ENCODE measurements at places on chromosomes 5 and 9.

DNA sequence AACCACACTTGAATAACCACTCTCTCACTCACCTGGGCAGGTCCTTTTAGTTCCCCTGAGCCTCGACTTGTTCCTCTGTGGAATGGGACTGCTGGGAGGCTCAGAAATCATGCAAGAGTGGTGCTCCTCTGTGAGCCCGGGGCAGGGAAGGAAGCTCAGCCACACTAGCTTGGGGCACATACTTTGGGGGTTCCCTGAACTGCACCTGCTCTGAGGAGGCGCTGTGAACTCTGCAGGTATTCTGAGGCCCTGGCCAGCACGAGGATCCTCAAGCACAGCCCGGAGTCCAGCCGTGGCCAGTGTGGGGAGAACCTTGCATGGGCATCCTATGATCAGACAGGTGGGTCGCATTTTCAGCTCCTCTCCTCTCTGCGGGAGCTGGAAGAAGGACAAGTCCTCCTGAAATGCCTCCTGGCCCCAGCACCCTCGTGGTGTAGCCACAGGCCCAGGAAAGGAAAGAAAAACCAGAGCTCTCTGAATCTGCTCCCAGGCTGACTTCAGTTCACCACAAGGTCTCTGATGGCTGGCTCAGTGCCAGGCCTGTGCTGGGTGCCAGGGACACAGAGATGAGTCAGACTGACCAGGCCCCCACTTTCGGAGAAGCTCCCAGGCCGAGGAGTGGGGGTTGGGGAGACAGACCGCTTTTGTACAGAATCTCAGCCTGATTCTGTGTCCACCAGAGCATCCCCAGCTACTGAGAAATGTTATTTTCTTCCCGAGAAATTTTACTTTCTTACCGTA, 11.9 kb downstream of the GLIPR2 start:
- DNase-seq = peak; percentile 50

GRCh38 chr9:133959966-133960567, 32.1 kb downstream of the VAV2 start:
- no peak for DNase-seq

DNA sequence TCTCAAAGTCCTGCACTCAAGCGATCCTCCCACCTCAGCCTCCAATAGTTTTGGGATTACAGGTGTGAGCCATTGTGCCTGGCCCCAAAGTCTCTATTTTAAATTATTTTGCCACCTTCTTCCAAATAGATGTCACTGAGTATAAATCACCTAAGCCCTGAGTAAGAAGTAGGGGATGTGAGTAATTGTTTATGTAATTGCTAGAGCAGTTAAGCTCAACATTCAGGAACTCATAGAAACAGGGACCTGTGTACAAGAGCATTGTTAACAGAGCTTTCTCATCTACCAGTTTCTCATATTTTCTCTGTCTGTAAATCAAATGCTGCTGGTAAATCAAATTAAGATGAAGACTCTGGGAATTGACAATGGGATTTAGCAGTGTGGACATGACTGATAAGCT, 26.3 kb downstream of the CDK7 start:
- no peak for DNase-seq

GRCh38 chr5:37557734-37558293, 178.7 kb downstream of the WDR70 start:
- DNase-seq = no peak

- no peak for DNase-seq
These were observed 346.9 kb upstream of the TLE4 start for GRCh38 chr9:79224672-79225433.

DNA sequence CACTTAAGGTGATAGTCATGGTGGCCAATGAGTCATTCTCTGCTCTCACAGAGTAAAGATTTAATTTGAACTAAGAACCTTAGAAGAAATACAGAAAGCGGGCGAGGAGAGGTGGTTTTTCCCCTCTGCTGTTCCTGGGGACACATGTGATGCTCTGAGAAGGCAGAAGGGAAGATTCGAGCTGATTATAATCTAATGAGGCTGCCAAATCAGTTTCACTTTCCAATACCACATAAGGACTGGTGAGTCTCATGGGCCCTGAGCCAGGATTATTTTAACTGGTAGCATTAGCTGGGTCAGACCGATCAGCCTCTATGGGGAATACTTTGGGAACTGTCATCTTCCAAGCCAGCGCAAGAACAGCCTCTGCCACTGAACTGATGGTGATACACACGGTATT, 116.5 kb downstream of the SLC1A3 start:
- no peak for DNase-seq

DNA sequence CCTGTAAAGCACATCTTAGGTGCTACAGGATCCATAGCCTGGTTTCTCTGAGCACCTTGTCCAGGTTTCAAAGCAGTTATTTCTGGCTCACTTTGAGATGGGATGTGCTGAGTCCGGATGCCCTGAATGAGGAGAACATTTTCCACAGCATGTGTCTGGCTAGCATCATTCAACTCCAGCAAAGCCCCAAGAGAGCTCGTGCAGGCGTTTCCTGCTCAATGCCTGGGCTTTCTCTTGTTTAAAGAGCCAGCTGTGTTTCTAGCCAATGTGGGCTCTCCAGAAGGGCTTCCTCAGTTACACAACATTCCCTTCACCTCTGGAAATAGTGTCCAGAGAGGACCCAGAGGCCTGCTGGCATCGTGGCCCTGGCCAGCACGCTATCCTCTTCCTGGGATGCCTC, 411.7 kb downstream of the DMAC1 start:
- DNase-seq = no peak

GRCh38 chr5:10743951-10744350, 17.1 kb downstream of the DAP start:
- no peak for DNase-seq

DNA sequence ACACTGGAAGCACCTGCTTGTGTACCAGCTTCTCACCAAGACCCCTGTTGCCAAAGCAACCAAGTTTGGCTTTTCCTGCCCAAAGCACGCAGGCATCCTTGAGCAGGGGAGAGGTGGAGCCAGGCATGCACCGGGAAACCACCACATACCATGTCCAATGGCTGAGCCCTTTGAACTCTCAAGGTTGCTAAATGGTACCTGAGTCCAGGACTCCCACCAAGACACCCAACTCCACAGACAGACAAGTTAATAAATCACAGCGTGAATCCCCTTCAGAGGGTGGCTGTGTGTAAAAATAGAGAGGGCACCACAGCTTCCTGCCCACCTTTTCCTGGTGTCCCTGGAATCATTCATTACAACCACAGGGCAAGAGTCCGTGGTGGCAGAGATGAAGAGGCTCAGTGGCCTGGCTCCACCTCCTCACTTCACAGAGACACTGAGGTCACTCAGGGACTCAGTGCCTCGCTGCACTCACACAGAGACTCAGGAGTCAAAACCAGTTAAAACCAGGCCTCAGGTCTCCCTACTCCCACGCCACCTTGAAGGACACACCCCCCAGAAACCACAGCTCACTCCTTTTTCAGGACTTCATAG, 143.7 kb downstream of the C5orf15 start:
- no peak for DNase-seq

GRCh38 chr9:134057751-134058701, 9.8 kb downstream of the BRD3 start:
- DNase-seq = no peak

GRCh38 chr9:19493174-19493811, 84.5 kb downstream of the ACER2 start:
- peak; percentile 37 for DNase-seq

DNA sequence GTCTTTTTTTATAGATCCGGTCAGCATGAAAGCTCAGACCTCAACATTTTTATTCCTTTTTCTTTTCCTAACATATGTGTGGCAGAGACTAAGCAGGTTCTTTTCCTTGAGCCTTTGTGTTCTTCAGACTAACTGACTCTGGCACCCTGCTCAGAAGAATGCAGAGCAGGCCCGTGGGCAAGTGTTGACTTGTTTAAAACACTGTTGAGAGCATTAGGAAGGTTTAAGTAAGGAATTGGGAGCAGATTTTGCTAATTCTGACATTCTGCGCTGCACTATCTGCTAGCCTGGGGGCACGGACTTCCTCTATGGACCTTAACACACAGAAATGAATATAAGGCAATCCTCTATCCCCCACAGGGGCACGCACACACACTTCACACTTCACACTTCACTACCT, 182.5 kb upstream of the PIK3R1 start:
- no peak for DNase-seq

DNA sequence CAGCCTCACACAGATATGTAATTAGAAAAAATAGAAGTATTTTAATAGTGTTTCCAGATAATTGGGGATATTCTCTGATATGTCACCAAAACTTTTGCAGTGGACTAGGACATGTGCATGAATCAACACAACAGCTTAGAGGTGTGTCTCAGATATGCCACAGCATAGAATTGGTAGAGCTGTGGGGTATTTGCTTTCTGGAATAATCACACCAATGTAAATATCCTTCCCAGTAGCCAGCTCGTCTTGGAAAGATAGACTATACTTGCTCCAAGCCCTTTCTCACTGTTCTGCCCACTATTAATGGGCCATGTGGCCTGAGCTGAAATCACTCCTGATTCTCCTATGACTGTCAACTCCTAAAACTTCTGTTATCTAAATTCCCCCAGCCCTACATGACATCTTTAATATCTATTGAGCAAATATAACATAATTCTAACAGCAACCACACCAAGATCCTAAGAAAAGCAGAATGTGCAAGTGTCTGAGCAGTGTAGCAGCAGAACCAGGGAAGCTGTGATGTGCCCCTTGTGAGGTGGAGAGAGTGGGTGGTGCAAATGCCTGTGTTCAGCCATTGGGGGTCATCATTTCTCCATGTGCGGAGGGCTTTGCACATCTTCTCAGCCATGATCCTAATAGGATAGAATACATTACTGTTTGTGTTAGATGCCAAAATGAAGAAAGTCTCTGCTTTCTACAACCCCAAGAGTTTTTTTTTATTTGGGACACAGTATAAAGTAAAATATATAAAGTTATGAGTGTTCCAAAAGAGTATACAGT, 65.0 kb downstream of the MELK start:
- no peak for DNase-seq

DNA sequence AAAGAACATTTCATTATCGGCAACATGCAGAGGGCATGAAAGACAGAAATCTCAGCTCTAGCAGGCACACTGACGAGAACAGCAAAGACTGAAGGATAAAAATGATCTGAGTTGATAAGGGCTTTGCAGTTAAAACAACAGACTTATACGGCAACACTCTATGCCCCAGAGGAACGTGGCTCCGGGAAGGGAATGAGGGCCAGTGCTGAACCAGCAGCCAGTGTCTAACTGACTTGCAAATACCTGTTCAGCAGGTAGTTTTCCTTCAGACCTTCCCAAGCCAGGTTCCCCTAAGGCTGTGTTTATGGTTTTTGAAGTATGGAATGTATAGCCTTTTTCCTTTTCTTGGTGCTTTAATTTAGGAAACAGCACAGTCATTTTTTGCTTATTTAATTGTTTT, 121.3 kb upstream of the CDH18 start:
- no peak for DNase-seq

DNA sequence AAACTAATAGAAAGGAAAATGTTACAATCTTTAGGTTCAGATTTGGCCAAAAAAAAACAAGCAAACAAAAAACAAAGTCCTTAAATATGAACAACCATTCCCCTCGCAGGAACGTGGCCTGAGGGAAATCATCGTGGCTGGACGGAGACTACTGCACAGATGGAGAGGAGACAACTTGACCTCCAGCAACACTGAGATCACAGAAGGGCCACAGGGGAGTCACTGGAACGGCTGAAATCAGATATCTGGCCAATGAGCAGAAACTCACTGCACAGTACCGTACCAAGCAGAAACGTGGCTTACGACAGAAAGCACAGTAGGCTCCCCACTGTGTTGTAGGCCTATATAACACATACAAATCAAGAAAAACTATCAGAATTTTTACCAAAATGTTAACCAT, 27.7 kb downstream of the CAMSAP1 start:
- DNase-seq = no peak

DNA sequence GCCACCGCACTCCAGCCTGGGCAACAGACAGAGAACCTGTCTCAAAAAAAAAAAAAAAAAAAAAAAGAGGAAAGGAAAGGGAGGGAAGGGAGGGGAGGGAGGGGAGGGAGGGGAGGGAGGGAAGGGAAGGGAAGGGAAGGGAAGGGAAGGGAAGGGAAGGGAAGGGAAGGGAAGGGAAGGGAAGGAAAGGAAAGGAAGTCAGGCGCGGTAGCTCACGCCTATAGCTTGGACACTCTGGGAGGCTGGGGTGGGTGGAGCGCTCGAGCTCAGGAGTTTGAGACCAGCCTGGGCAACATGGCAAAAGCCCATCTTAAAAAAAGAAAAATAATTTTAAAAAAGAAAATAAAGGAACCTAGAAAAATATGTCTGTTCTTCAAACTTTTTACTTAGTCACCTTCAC, 56.0 kb upstream of the CER1 start:
- no peak for DNase-seq

- DNase-seq = no peak
These were observed 53.6 kb upstream of the SLC1A3 start for GRCh38 chr5:36552651-36553393.

- no peak for DNase-seq
These were observed 29.2 kb upstream of the NEK6 start for GRCh38 chr9:124228516-124228915.

DNA sequence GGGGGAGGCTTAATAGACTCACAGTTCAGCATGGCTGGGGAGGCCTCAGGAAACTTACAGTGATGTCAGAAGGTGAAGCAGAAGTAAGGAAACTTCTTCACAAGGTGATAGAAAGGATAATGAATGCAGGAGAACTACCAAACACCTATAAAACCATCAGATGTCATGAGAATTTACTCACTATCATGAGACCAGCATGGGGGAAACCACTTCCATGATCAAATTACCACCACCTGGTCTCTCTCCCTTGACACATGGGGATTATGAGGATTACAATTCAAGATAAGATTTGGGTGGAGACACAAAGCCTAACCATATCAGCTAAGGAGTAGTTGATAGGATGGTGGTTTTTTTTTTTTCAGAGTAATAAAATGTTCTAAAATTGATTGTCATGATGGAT, 201.8 kb downstream of the CDH12 start:
- DNase-seq = no peak

DNA sequence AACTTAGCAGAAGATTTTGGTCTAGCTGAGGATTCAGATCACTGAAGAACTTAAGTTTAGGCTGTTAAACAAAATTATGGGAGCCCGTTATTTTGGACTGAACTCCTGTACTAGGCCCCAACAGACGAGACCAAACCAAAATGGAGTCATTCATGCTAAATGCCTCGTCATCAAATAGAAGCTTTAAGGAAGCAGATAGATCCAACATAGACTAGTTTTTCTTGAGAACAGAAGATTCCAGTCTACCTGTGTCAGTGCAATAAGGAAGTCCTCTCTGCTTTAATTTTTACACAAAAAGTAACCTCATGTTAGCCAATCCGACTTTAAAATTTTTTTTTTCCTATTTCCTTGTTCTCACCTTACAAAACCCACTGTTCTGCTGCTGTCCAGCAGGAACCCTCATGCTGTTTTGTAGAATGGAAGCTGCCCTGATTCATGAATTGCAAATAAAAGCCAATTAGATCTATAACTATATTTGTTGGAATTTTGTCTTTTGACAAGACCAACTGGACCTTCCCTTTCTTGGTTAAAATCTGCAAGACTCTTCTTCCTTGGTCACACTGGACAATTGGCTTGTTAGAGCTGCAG, 29.0 kb upstream of the GOLM1 start:
- no peak for DNase-seq

GRCh38 chr5:148558892-148559291, 95.4 kb downstream of the HTR4 start:
- DNase-seq = no peak

- peak; percentile 39 for DNase-seq
These were observed 15.6 kb downstream of the NDUFAF2 start for GRCh38 chr5:60960591-60960990.
